ENCODE measurements at places on chromosomes 11 and 22.

GRCh38 chr11:72721689-72722049 is 30.5 kb downstream of the ARAP1 start:
- peak; percentile 46 for DNase-seq

GRCh38 chr11:7673724-7674434 is 579 bp upstream of the CYB5R2 start:
- DNase-seq: peak; percentile 63

DNA sequence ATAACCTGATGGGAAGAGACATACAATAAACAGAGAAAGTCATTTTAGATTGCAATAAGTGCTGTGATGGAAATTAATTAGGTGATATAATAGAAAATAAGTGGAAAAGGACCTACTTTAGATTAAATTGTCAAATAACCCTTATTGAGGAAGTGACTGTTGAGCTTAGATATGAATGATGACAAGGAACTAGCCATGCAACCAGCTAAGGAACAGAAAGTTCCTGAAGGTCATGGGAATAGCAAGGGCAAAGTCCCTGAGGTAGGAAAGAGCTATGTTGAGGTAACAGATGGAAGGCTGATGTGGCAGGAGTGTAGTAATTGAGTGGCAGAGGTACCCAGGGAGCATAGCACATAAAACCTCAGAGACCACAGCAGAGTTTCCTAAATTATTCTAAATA is 135.2 kb downstream of the WNT11 start:
- no peak for DNase-seq

GRCh38 chr22:39765661-39766060 is 127.9 kb downstream of the ENTHD1 start:
- no peak for DNase-seq

DNA sequence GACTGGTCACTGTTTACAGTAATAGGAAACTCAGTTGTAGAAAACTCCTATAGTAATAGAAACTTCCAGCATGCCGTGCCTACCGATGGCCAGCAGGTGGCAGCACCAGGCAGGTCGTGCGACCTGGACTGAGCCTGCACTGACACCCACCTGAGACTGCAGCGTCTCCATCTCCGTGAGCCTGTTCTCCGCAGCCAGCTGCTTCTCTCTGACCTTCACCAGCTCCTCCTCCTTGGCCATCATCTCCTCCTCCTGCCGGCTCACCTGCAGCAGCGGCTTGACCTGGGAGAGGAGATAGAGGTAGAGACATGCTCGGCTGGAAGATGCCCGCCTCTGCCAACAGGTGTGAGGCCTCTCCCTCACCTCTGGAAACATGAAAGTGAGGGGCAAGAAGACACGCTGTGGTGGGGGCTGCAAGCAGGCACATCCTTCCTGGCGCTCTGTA is 48.5 kb downstream of the APOL1 start:
- DNase-seq: peak; percentile 82

DNA sequence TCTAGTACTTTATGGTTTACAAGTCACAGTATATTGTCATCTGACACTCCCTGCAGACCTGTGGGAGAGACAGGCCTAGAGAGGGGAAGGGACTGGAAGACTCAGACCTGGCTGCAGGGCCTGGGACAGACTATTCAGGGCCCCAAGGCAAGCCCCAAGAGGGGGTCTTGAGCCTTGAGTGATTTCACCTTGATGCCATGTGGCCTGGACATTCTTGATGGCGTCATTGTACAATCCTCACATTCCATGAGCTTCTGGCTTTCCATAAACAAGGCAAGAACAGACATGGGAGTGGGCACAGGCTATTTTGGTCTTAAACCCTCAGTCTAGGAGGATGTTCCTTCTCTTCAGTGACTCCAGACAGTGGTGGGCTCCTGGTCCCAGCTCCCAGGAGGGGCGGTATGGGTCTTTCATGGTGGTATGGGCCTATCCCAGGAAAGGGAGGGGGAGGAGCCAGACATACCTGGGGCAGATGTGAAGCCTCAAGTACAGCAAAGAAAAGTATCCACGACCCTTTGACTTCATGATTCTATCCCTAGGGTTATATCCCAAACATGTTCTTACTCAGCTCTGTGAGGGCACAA is 1.8 kb upstream of the TBC1D10A start:
- no peak for DNase-seq

DNA sequence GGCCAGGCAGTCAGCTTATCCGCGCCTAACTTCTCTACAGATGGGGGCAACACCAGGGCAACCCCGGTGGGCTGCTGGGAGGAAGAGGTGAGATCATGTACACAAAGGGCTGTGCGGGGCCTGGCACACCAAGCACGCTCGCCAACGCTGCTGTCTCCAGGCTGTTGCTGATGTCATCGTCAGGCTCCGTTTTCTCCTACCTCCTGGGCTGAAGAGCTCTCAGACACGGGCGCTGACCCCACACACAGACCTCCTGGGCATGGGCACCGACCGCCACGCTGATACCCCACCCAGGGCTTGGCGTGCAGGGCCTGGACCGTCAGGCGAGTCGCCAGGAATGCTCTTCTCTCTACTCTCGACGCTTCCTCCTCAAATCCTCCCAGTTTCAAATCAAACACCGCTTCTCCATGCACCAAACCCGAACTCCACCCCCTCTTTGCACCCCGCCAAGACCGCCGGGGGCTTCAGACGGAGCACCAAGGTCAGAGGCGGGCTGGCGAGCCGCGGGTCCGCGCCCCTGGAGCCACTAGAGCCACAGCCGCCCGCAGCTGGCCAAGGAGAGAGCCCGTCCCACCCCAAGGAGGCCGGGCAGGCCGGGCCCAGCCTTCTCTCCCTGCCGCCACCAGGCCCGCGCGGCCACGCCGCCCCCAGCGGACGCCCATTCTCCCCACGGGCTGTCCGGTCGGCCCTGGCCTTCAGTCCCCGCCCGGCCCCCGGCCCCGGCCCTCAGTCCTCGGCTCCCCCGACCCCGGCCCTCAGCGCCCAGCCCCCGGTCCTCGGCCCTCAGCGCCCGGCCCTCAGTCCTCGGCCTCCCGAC is 772 bp downstream of the SBF1 start:
- DNase-seq: no peak

DNA sequence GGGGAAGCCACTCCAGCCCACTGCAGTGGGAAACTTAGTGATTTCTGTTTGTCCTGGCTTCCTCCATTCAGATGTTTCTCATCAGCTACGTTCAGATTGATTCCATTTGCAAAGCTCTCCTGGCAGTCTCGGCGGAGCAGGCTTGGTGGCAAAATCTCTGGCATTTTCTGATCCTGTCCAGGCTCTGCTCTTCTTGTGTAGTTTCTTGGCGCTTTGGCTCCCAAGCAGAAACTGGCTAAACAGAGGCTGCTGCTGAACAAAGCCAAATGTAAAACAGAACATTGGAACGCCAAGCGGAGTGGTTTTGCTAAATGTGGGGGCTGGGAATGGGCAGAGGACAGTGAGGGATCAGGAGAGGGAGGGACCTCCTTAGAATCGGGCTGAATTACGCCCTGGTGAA is 36.7 kb downstream of the ADAMTS8 start:
- DNase-seq: no peak

DNA sequence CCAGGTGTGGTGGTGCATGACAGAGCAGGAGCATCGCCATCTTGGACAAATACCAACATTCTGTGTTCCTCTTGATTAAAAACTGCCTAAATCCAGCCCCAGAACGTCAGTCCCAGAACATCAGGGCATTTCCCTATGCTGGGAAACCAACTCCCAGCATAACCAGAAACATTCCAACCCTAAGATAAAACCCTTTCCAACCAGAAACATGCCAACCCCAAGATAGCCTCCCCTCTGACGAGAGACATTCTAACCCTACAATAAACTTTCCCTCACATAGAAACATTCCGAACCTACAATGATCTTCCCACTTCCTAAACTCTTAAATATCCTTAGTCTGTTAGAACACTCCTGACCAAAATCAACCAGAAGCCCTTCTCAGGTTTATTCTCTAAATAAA is 11.6 kb downstream of the PLAAT4 start:
- DNase-seq: no peak

- no peak for DNase-seq
Measured at GRCh38 chr11:28517621-28518020, 409.4 kb downstream of the METTL15 start.

- DNase-seq: peak; percentile 75
Measured at GRCh38 chr22:38706101-38706900, 557 bp downstream of the GTPBP1 start.

DNA sequence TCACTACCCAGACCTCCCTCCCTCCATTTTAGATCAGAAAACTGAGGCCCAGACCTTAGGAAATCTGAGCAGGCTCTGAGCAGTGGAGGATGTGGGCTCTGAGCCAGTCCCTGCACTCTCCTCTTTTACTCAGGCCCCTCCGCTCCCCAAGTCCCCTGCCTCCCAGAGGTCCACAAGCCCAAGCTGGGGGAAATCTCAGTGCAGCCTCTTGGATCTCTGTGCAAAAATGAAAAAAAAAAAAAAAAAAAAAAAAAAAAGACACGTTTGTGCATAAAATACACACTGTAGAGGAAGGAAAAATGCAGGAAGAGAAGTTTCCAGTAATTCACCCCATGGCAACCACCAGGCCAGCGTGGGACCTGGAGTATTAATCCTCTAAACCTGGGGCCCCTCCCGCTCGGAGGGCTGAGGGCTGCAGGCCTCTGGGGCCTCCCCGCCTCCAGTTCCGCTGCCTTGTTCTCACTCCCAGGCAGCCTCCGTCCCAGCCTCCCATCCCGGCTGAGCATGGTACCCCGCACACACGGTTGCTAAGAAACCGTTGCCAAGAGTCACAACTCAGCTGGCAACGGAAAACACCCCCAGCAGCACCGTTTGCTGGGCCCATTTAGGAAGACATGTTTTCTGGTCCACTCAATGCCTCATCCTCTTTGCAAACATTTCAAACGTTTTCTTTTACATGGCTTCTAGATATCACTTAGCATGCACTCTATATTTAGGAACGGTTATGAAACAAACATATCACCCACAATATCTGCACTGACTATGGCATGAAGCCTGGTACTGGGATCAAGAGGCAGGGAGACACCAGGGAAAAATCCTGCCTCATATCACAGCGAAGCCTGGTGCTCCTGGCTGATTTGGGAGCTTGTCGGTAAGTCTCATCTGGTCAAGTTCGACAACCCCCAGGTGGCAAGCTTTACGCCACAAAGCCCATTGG is 227.5 kb downstream of the CTTN start:
- no peak for DNase-seq

GRCh38 chr11:129143335-129143734 is 48.8 kb downstream of the ARHGAP32 start:
- DNase-seq: no peak

DNA sequence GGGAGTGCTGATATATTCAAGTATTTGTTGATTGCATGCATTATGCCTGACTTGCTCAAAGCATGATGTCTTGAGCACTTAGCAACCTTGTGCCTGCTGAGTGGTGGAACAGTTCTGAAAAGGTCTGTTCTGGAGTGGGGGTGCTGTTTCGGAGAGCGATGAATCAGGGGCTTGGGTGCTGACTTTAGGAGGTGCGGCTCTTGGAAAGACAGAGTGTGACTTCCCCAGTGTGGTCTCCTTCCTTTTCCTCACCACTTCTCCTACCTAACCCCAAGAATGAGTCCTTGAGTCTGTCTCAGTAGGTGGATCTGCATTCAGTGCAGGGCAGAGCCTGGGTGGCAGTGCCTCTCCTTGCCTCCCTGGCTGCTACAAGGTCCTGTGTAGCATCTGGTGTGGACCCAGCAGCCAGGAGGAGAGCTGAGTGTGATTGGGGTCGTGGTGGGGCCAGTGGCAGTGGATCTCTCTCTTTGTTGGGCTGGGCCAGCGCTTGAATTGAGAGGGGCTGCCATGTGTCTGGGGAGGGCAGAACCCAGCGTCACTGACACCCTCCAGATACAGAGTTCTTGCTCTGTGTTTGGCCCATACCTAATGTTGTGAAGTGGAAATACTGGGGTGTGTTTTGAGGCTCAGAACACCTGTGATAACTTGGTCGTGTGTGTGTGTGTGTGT is 35.9 kb downstream of the ST3GAL4 start:
- no peak for DNase-seq

DNA sequence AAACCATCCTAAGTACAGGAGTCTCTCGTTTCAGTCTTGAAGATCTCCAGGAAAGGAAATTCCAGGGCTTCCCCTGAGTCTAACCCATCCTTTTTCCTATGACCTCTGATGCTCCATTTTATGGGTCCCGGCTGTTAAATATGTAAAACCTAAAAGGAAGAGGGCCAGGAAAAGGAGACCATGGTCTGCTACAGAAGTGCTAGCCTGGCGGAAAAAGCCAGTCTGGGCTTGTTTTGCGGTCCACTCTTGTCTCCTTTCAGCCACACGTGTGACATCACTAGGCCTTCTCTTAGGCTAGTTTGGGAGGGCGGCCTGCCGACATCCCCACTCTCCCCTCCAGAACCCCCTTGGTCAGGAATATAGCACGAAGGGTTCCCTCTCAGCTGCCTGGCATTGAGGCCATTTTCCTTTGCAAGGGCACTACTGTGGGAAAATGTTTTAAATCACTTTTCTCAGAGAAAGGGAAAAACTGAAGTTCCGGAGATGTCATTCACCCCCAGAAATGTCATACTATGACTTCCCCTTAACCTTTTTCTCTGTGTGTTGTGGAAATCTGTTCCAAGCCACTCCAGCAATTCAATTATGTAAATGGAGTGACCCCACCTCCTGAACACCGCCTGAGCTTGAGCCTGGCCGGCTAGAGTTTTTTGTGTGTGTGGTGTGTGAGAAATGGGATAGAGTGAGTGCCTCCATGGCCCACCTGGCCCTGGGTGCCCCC is 86.9 kb downstream of the UBASH3B start:
- no peak for DNase-seq

- DNase-seq: no peak
Measured at GRCh38 chr11:88250566-88251242, 75.5 kb upstream of the RAB38 start.

GRCh38 chr11:5620651-5621521 is 3.9 kb upstream of the TRIM34 start:
- DNase-seq: no peak

All from ovary (tissue), 10 donors.